Activated CD4-positive, alpha-beta T cell treated with anti-CD3 and anti-CD28 coated beads for 4 hours (primary cell): ENCODE measurements at places on chromosomes 6 and 20.
A peak's percentile ranks its signal among the peaks of the same experiment; 100 is the strongest.

GRCh38 chr6:2911171-2911570 is 8.1 kb upstream of the SERPINB9 start:
- no peak for DNase-seq

DNA sequence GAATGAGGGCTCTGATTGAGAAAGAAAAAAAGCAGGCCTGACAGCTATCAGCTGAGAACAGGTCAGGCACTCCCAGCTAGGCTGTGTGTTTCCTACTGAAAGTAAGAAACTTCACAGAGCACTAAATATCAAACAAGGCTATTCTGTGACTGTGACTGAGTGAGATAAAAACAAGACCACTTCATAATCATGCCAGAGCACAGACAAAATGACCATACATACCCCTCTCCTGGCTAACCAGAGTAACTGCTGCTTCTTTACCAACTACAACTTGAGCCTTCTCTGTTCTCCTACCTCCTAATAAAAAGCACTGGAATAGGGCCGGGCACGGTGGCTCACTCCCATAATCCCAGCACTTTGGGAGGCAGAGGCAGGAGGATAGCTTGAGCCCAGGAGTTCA is 6.8 kb upstream of the BTN1A1 start:
- no peak for DNase-seq

DNA sequence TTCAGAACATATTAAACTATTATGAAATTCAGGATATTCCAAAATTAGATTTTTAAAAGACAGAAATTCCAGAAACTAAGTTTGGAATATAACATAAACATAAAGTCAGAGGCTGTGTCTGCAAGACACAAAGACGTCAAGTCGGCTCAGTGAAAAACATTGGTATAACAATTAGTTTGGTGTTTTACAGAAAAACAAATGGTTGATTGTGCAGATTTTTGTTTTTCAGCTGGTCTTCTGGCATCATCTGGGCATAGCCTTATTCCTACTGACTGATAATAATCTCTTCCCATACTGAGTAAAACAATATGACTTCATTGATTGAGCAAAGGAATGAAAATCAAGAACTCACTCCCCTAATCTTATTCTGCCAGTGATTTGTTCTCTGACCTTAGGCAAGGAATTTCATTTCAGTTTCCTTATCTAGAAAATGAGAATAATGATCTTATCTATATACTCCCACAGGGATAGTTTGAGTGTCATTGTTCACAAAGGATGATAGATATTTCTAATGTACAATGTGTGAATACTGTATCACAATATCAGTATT is 84.3 kb downstream of the FRK start:
- no peak for DNase-seq

DNA sequence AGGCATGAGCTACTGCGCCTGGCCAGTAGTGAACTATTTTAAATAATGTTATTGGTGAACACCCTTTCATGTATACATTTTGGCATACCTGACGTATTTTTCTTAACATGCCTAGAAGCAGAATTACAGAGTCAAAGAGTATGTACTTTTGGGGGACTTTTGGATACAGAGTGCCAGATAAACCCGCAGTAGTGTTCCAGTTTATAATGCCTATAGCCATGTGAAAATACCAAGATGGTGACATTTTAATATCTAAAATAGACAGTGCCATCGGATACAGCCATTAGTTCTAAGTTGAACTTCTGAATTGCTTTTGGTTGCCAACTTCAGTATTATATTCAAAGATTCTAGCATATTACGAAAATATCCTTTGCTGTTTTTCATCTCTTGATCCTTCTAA is 20.3 kb downstream of the TM9SF4 start:
- DNase-seq = no peak

DNA sequence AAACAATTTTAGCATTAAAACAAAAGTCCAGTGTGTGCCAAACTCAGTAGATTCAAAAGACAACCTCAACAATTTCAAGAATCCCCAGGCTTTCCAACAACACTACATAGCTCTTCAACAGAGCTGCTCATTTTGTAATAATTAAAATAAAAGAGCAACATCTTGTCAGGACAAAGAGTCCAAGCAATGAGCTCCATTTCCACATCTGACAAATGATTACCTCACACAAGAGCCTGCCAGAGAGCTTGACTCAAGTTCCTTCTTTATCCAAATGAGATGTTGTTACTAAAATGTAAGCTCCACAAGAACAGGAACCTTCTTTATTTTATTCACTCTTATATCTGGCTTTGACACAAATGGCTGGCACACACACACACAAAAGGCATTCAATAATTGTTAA is 449.8 kb downstream of the HACE1 start:
- no peak for DNase-seq

- no peak for DNase-seq
These were observed 151.0 kb downstream of the VEGFA start for GRCh38 chr6:43921039-43921438.

- no peak for DNase-seq
These were observed 28.0 kb downstream of the PTPRK start for GRCh38 chr6:128492386-128492785.

DNA sequence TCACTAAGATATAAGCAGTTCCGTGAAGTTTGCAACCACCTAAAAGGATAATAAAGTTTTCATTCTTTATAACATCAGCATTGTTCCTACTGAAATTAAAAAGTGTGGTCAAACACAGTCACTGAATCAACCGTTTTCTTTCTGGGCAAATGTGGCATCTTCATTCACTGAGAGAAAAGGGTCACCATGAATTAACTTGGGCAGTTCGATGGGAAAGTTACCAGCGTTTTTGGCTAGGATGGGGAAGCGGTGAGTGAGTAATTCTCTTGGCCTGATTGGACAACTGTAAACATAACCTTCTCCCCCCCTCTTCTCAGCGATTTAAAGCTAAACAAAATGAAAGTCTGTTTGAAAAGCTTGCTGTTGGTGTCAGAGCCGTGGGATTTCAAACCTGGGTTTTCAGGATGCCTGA is 181.8 kb downstream of the SASH1 start:
- DNase-seq = no peak

DNA sequence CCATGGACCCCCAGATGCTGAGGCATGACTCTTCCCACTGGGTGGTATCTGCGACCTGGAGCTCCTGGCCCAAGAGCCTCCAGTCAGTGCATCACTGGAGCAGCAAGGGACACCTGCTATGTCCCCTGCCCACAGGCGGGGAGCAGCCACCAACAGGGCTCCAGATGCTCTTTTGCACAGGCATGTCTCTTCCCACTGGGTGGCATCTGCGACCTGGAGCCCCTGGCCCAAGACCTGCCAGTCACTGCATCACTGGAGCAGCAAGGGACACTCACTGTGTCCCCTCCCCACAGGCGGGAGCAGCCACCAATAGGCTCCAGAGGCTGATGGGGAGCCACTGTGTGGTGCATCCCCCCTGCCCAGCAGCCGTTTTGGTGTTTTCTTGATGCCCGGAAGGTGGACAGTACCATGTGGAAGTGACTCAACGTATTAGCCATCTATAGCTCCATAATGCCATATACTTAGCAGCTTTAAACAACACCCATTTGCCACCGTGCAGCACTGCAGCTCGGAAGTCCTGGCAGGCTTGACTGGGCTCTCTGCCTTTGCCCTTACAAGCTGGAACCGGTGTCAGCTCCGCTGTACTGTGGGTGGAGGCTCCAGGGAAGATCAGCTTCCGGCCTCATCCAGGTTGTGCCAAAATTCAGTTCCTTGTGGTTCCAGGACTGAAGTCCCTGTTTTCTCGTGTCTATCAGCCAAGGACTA is 124.9 kb upstream of the CST7 start:
- no peak for DNase-seq

DNA sequence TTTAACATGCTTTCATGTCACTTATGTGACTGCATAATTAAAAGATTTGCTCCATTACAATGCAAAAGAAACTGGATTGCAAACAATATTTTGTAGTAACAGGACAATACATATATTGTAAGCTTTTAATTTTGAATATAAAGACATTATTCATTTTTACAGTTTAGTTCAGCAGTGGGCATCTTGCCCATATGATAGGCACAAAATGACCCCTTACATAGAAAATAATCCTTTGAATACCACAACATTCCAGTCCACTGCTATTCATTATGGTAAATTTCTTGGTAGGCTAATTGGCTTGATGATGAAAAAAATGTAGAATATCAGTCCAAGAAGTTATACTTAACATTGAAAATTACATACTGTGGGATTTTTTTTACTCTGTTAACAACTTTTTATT is 74.1 kb upstream of the LAMA2 start:
- DNase-seq = no peak

- peak; percentile 4 for DNase-seq
These were observed 1.9 kb downstream of the TRIB3 start for GRCh38 chr20:382291-383115.

- DNase-seq = no peak
These were observed 59.2 kb upstream of the CDKAL1 start for GRCh38 chr6:20474874-20475542.

- DNase-seq = no peak
These were observed 39.6 kb upstream of the POU5F1 start for GRCh38 chr6:31210123-31210522.

DNA sequence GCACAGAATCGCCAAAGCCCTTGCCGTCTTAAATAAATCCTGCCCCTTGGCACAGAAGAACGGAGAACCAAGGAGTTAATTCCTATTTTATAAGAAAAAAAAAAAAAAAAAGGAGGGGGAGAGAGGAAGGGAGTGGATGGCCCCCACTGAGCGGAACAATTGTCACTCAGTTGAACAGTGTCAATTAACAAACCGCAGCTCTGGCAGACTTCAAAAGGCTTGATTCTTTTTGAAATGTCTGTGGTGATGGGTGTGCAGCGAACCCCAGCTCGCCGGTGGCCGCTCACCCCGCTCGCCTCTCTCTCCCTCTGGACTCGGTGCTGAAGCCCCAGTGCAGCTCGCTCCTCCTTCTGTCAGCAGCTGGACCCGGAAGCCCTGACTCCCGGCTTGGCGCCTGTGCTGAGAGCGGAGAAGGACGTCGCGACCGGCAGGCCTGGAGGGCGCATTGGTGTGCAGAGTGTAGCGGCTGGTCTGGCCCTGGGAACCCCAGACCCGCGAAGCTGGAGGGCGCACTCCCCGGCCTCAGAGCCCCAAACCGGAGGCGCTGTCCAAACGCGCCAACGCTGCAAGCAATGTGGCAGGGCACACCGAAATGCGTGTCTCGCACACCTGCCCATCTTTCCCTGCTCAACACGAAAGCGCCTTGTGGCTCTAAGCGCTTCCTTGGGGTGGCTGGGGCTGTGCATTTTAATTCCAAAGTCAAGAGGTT is 3.4 kb downstream of the LINC00237 start:
- DNase-seq = no peak

GRCh38 chr6:37139230-37139962 is 30.6 kb upstream of the PIM1 start:
- DNase-seq = no peak

DNA sequence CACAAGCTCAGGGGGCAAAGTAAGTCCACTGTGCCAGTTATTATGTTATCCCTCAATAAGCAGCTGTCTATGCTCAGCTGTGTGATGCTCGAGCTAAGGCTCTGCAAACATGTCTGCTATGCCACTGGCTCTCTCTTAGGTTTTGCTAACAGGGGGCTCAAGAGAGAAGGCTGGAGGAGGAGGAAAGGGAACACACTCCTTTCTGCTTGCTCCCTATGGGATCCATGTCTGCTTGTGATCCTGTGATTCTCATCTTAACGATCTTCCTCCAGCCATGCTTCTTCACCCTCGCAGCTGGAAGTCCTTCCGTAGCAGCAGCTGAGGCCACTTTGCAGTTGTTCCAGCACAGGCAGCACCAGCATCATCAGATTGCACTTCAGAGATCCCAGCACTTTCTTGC is 37.0 kb upstream of the IGF2R start:
- DNase-seq = no peak

GRCh38 chr6:20540683-20541082 is 6.4 kb downstream of the CDKAL1 start:
- DNase-seq = no peak

- DNase-seq = no peak
These were observed 79.8 kb upstream of the CHD6 start for GRCh38 chr20:41697861-41698559.
